ENCODE measurements at places on chromosomes 7 and 10.

DNA sequence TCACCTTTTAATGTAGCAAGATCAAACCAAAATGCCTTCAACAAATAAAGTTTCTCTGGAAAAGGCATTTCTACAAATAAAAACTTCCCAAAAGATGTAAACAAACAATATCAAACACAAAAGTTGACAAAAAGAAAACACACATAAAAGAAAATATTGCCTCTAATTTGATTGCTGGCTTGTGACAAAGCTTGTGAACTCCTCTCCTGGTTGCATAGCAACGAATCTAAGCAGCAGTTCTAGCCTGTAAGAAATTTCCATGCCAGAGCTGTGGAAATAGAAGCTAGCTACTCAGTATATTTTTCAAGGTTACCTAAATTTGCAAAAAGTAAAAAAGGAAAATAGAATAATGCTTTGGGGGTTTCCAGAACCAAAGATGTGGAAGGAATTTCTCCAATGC is 173.9 kb upstream of the CDK1 start:
- H3K27me3 ChIP-seq, result no peaks in the 10 kb centered on the region
- DNase-seq, result no peak
- no peak overlapping the region for H3K4me3 ChIP-seq
- H3K27ac ChIP-seq, result no peak overlapping the region
- peaks cover 11% of the 10 kb centered on the region for H3K4me1 ChIP-seq

DNA sequence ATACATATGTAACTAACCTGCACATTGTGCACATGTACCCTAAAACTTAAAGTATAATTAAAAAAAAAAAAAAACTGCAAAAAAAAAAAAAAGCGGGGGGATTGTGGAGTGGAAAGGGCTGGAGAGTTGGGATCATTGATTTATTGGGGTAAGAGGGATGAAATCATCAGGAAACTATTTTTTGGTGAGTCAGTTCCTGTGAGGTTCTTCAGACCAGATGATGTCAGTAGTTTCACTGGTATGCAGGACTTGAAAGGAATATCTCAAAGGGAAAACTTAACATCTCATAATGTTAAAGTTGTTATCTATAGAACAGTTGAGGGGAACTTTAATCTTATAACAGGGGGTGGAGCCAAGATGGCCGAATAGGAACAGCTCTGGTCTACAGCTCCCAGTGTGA is 32.6 kb upstream of the TECTB start:
- DNase-seq, result no peak
- H3K4me3 ChIP-seq, result no peak overlapping the region
- no peaks in the 10 kb centered on the region for H3K4me1 ChIP-seq
- no peaks in the 10 kb centered on the region for H3K36me3 ChIP-seq
- peak overlapping the region; percentile 39 for H3K27ac ChIP-seq

GRCh38 chr7:73906874-73907273 is 45.9 kb downstream of the TMEM270 start:
- H3K4me1 ChIP-seq, result no peaks in the 10 kb centered on the region
- no peaks in the 10 kb centered on the region for H3K36me3 ChIP-seq
- no peak overlapping the region for H3K4me3 ChIP-seq
- no peak for DNase-seq
- H3K27ac ChIP-seq, result no peak overlapping the region
- H3K27me3 ChIP-seq, result no peaks in the 10 kb centered on the region

- no peak for DNase-seq
- no peak overlapping the region for H3K4me3 ChIP-seq
- H3K4me1 ChIP-seq, result peaks cover 19% of the 10 kb centered on the region
These were observed 2.6 kb downstream of the BPGM start for GRCh38 chr7:134649226-134649775.

GRCh38 chr10:51596695-51597094 is 102.7 kb downstream of the CSTF2T start:
- no peaks in the 10 kb centered on the region for H3K36me3 ChIP-seq
- H3K27me3 ChIP-seq, result no peaks in the 10 kb centered on the region
- H3K27ac ChIP-seq, result no peak overlapping the region
- no peaks in the 10 kb centered on the region for H3K4me1 ChIP-seq
- DNase-seq, result no peak

- H3K27ac ChIP-seq, result no peak overlapping the region
- DNase-seq, result no peak
- no peaks in the 10 kb centered on the region for H3K4me1 ChIP-seq
- no peak overlapping the region for H3K4me3 ChIP-seq
These were observed 309.3 kb downstream of the KCNMA1 start for GRCh38 chr10:77328272-77328816.

GRCh38 chr10:125687507-125688185 is 4.7 kb upstream of the TEX36 start:
- H3K4me3 ChIP-seq, result no peak overlapping the region
- no peak overlapping the region for H3K27ac ChIP-seq
- H3K27me3 ChIP-seq, result no peaks in the 10 kb centered on the region
- DNase-seq, result no peak
- H3K4me1 ChIP-seq, result no peaks in the 10 kb centered on the region
- H3K36me3 ChIP-seq, result no peaks in the 10 kb centered on the region

GRCh38 chr7:32204361-32205018 is 134.3 kb upstream of the PDE1C start:
- no peaks in the 10 kb centered on the region for H3K36me3 ChIP-seq
- no peaks in the 10 kb centered on the region for H3K27me3 ChIP-seq
- H3K4me3 ChIP-seq, result no peak overlapping the region
- DNase-seq, result no peak

DNA sequence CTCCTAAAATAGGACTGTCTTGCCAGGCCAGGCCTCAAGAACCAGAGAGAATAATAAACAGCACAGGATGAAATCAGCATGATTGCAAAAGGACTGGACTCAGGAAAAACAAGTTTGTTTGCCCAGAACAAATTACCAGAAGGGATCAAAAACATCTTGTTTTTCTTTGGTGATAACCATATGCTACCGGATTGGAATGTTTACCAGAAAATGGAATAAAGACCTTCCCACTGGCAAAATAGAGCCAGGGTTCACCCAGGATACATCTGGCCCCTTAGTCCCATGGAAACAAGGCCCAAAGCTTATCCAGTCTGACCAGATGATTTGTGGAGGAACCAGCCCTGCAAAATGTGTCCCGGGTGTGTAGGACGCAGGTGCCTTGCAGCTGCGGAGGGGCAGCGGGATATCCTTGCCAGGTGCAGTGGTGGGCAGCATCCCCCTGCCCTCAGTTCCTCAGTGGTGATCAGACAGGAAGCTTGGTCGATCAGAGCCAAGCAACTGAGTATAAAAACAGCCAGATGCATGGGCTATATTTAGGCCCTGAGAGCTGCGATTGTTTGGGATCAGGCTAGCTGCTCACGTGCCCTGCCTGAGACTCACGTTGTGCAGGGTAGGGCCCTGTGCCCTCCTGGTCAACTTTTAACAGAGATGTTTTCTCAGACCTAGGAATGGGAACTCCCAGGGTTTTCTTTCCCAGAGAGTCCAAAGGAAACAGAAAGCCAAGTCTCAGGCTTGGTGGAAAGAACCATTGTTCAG is 4.6 kb upstream of the ZNF22 start:
- no peaks in the 10 kb centered on the region for H3K36me3 ChIP-seq
- DNase-seq, result no peak
- H3K27me3 ChIP-seq, result no peaks in the 10 kb centered on the region
- no peaks in the 10 kb centered on the region for H3K4me1 ChIP-seq

GRCh38 chr10:48659790-48660189 is 24.9 kb upstream of the WDFY4 start:
- DNase-seq, result no peak
- no peak overlapping the region for H3K27ac ChIP-seq
- no peaks in the 10 kb centered on the region for H3K4me1 ChIP-seq
- H3K27me3 ChIP-seq, result no peaks in the 10 kb centered on the region
- no peak overlapping the region for H3K4me3 ChIP-seq
- no peaks in the 10 kb centered on the region for H3K36me3 ChIP-seq

GRCh38 chr7:157122800-157123495 is 15.8 kb upstream of the UBE3C start:
- no peaks in the 10 kb centered on the region for H3K4me1 ChIP-seq
- DNase-seq, result no peak
- H3K36me3 ChIP-seq, result no peaks in the 10 kb centered on the region
- no peak overlapping the region for H3K4me3 ChIP-seq

GRCh38 chr7:129789652-129790051 is 163.1 kb downstream of the UBE2H start:
- H3K4me3 ChIP-seq, result no peak overlapping the region
- no peak for DNase-seq
- H3K27me3 ChIP-seq, result peaks cover 15% of the 10 kb centered on the region
- H3K36me3 ChIP-seq, result no peaks in the 10 kb centered on the region
- H3K27ac ChIP-seq, result no peak overlapping the region
- H3K4me1 ChIP-seq, result no peaks in the 10 kb centered on the region

- no peak for DNase-seq
- no peaks in the 10 kb centered on the region for H3K4me1 ChIP-seq
- H3K4me3 ChIP-seq, result no peak overlapping the region
These were observed 877.6 kb upstream of the AUTS2 start for GRCh38 chr7:68720697-68721096.

DNA sequence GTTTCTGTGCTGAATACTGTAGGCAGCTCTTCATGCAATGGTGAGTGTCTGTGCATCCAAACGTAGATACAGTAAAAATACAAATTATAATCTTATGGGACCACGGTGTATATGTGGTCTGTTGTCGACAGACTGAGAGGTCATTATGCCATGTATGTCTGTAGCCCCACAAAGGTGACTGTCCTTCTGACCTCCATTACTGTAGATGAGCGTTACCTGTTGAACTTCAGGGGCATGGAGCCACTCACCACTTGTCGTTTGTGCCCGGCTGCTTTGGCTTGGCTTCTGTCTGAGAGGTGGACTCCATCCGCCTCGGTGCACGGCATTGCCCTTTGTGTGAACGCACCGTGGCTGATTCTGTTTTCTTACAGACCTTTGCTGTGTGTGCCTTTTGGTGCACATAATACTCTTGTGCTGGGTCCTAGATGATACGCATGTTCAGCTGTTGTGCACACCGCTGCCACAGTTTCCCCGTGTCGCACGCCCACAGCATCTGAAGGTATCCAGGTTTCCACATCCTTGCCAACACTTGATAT is 2.9 kb downstream of the UBE3C start:
- H3K27ac ChIP-seq, result no peak overlapping the region
- H3K4me3 ChIP-seq, result no peak overlapping the region
- H3K4me1 ChIP-seq, result peaks cover 14% of the 10 kb centered on the region
- peaks cover 60% of the 10 kb centered on the region for H3K36me3 ChIP-seq
- no peak for DNase-seq

DNA sequence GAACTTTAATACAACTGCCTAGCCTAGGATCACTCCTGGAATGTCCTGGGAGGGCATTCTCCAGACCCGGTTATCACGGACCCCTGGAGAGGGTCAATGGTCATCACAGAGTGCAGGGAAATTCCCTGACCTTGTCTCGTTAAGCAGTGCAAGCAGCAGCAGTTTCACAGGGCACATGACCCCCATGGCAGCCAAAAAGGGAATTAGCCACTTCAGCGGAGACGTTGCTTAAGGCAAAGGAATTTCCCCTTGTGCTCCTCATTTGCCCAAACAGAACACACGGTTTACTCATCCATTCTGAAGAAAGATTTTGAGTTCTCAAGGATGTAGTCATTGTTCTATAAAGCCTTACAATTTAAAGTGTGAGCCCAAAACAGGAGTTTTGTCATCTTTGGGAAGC is 260.3 kb downstream of the SNX13 start:
- no peak for DNase-seq
- H3K27ac ChIP-seq, result peak overlapping the region; percentile 96
- H3K36me3 ChIP-seq, result no peaks in the 10 kb centered on the region
- H3K4me3 ChIP-seq, result no peak overlapping the region
- H3K4me1 ChIP-seq, result peaks cover 45% of the 10 kb centered on the region

- no peak overlapping the region for H3K4me3 ChIP-seq
- DNase-seq, result no peak
These were observed 6.8 kb upstream of the LAT2 start for GRCh38 chr7:74202841-74203556.

- H3K4me1 ChIP-seq, result no peaks in the 10 kb centered on the region
- H3K27me3 ChIP-seq, result no peaks in the 10 kb centered on the region
- no peak for DNase-seq
- peaks cover 19% of the 10 kb centered on the region for H3K36me3 ChIP-seq
These were observed 7.0 kb downstream of the POLR2J start for GRCh38 chr7:102471791-102472125.

DNA sequence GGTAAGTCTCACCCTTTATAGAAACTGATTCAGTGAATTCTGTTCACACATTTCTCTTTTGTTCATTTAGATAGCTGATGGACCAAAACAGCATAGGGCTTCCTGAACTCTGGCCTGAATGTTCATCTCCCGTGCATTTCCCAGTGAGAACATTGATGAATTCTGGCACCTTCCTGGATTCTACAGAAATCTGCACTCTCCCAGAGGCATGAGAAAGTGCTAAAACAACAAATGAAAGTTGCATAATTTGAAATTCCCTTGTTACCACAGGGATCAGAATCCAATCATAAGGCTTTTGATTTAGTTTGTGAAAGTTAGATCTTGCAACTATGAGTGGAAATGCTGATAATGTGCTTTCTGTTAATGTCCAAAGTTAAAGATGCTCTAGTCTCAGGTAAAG is 29.7 kb upstream of the SCIN start:
- no peak overlapping the region for H3K27ac ChIP-seq
- no peaks in the 10 kb centered on the region for H3K36me3 ChIP-seq
- no peak for DNase-seq

DNA sequence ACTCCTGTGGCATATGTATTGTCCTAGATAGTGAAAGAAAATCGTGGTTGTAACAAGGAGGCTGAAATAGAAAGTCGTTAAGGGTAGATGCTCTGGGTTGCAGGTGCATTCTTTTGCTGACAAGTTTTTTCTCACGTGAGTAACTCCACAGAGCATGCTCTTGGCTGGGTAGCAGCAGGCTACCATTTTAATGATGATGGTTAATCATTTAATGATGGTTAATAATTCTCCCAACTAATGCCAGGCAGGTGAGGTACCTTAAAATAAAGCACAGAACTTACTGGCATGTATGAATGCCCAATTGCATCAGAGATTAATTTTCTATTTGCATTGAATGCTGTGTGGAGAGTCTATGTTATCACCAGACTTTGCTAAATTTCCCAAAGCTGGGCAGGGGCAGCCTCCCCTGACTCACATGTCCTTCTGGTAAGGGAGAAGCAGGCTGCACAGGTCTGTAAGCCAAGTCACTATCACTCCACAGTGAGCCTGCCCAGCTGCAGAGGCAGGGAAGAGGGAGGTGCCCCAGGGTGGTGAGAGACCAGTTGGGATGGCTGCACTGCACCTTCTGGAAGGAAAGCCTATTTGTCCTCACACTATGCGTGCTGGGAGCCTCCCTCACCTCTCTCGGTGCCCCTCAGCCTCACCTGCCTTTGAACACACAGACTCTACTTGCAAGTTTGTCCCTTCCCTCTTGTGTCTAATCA is 287.0 kb upstream of the IGFBP3 start:
- H3K27ac ChIP-seq, result no peak overlapping the region
- no peaks in the 10 kb centered on the region for H3K27me3 ChIP-seq
- no peaks in the 10 kb centered on the region for H3K36me3 ChIP-seq
- H3K4me3 ChIP-seq, result no peak overlapping the region
- no peak for DNase-seq

- peak overlapping the region; percentile 8 for H3K4me3 ChIP-seq
- H3K27ac ChIP-seq, result peak overlapping the region; percentile 85
- no peak for DNase-seq
- H3K4me1 ChIP-seq, result peaks cover 9% of the 10 kb centered on the region
These were observed 1.3 kb upstream of the HOXA5 start for GRCh38 chr7:27144781-27145164.

- peaks cover 24% of the 10 kb centered on the region for H3K4me1 ChIP-seq
- H3K36me3 ChIP-seq, result no peaks in the 10 kb centered on the region
- no peak for DNase-seq
- H3K4me3 ChIP-seq, result no peak overlapping the region
These were observed 166.5 kb upstream of the RHEB start for GRCh38 chr7:151686016-151686766.

GRCh38 chr7:35504365-35504764 is 190.6 kb downstream of the HERPUD2 start:
- no peaks in the 10 kb centered on the region for H3K27me3 ChIP-seq
- no peaks in the 10 kb centered on the region for H3K4me1 ChIP-seq
- H3K36me3 ChIP-seq, result no peaks in the 10 kb centered on the region
- no peak for DNase-seq
